ENCODE measurements at places on chromosomes 2 and 18. TPM values are rescaled to one million over a fixed set of nuclear protein-coding genes. Genes with fewer than 3 reads are reported as not detected.
A peak's percentile ranks its signal among the peaks of the same experiment; 100 is the strongest.

Gene APLF
- total RNA-seq = 3.6 TPM

Gene DHRS9
- not detected for total RNA-seq

Gene HOXD1
- total RNA-seq = 5.7 TPM

Gene CROCC2
- total RNA-seq = 3.4 TPM

Gene ABHD1
- total RNA-seq = 2.3 TPM

Gene DNPEP
- 18.7 TPM for total RNA-seq

Gene PROKR1
- 0.39 TPM for total RNA-seq

Gene SP100
- total RNA-seq = 3.5 TPM

Gene EVA1A
- total RNA-seq = 3.7 TPM

Gene INHBB
- 14.4 TPM for total RNA-seq

DNA sequence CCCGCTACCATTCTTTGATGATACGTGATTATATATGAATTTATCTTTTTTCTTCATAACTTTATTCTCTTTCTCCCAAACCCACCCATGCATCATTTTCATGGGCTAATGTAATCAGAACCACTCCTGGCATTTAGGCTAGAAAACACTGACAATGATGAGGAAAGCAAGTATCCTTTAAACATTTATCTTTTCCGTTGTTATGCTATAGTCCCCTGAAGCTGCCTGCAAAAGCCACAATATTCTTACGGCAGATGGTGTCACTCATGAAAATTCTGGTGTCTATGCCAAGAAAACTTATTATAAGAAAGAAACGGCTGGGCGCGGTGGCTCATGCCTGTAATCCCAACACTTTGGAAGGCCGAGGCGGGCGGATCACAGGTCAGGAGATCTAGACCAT, 221.8 kb upstream of the CTAGE1 start:
- ATAC-seq = no peak

GRCh38 chr2:120979398-120979797, 243.7 kb downstream of the GLI2 start:
- no peak for ATAC-seq

DNA sequence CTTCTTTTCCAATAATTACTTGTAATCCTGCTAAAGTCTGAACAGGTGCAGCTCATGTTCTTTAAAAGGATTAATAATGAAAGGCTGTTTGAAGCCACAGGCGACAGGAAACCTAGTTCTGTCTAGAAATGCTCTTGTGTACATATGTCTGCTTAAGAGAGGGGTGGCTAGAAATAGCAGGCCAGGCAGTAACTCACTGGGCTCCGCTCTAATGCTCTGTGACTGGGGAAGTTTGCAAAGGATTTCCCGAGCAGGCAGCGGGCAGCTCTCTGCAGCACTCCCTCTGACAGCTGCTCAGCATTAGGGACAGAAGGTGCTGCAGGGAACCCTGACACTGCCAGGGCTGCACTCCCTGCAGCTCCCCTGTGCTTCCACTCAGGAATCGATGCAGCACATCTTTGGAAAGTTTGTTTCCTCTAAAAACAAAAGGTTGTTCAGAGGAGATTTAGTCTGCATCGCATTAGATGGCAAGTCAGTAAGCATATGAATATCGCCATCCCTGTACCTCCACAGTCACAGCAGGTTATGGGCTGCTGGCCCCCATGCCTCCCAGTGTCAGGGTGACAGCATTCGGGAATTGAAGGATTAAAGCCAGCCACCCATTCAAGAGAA, 33.1 kb upstream of the TTC39C start:
- ATAC-seq = peak; percentile 76

- no peak for ATAC-seq
Observed at GRCh38 chr2:151024696-151025251, 236.9 kb downstream of the RBM43 start.

GRCh38 chr18:26225022-26225693, 1.1 kb upstream of the TAF4B start:
- no peak for ATAC-seq

DNA sequence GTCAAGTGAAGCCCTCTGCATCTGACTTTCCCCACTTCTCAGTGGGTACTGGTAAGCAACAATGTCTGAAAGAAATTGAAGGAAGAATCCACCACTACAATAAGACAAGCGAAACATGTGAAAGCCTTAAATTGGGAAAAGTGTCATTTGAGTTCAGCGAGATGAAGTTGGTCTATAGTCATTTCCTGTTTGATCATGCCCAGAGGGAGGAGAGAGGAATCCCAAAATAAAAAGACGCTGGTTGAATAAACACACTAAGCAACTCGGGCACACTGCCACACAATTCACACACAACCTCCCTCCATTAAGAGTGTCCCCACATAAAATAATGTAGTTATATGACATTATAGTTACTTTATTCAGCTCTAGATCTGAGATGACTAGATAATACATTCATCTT, 166.1 kb downstream of the CBLN2 start:
- ATAC-seq = no peak

GRCh38 chr18:47737956-47738355, 192.5 kb downstream of the SMAD2 start:
- no peak for ATAC-seq

DNA sequence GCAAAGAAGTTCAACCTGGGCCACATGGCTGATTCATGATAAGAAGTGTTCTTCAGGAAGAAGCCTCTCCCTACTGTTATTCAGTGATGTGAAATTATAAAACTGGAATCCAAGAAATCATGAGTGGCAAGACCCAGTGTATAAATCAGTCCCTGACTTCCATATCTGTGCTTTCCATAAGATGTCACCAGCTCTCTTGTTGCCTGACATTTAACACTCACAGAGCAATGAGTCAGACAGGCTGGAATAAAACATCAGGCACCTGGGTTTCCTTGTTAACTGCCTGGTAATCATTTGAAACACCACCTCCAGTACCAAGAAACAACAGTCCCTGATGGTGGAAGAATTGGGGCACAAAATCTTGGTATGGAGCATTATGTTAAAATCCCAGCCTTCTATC, 76.1 kb downstream of the SCG2 start:
- ATAC-seq = no peak

- ATAC-seq = no peak
Observed at GRCh38 chr18:21300908-21301200, 58.8 kb downstream of the GREB1L start.

- peak; percentile 10 for ATAC-seq
Observed at GRCh38 chr18:36456622-36457021, 159.1 kb downstream of the FHOD3 start.

DNA sequence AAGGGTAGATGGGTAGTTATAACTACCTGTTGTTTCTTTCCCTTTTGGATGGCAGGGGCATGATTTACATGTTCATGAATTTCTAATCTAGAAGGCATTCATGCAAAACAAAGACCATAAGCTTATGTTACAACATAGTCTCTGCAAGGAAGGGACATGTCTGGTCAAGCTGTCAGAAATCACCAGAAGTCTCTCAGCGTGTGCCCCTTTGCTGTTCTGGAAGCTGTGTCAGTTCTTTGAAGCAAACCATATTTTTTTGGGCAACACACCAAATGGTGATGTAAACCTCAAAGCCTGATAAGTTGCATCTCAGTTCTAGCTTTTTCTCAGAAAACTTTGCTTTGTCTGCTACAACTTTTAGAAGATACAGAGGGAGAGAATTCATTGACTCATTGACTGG, 173.5 kb upstream of the CTAGE1 start:
- no peak for ATAC-seq

GRCh38 chr2:145339646-145340045, 819.7 kb upstream of the ZEB2 start:
- ATAC-seq = no peak

- no peak for ATAC-seq
Observed at GRCh38 chr2:54254180-54254579, 1.8 kb downstream of the TSPYL6 start.

- ATAC-seq = no peak
Observed at GRCh38 chr18:39571511-39571910, 2005.9 kb upstream of the CELF4 start.

DNA sequence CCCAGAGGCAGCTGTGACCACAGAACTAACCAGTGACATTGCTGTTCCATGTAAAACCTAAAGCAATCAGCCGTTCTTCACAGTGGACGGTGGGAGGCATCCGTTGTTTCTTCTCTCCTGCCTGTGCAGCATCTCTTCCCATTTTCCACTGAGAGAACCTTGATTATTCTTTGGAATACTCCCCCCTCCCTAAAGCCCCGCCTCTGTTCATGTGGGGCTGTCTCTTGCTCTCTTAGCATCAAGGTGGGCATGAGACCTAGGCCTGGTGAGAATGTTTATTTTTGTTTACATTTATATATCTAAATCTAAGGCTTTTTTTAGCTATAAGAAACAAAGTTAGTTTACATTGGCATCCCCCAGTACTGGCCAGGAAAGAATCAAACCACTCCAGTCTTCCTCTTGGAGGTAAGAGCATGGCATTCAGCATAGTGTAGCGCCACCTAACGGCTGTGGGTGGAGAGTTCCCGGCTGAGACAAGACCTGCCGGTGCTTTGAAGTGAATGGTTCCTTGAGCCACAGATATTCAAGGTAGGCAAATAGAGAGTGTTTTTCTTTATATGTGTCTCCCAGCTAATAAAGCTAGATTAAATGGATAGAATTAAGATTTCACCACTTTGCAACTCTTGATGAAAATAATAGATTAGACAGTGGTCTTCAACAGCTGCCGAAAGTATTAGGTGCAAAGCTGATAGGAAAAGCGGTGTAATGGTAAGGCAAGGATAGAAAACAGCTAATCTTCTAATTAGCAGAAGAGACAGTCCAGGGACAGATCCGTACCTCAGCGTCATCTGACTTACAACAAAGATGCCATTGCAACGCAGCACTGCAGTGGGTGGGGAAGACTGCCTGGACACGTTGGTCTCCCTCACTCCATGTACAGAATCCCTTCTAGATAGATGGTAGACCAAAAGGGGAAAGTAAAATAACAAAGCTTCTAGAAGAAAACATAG, 219.6 kb upstream of the RAB12 start:
- ATAC-seq = peak; percentile 87

Measured in motor neuron (in vitro differentiated cells).